ENCODE measurements at places on chromosomes 12 and 14. TPM values are rescaled to one million over a fixed set of nuclear protein-coding genes. Genes with fewer than 3 reads are reported as not detected.

The KRT6C gene
- total RNA-seq, result not detected

The TAS2R42 gene
- not detected for total RNA-seq

The MSRB3 gene
- 27.2 TPM for total RNA-seq

The CMA1 gene
- not detected for total RNA-seq

The GPR84 gene
- 0.16 TPM for total RNA-seq

The NRXN3 gene
- total RNA-seq, result 0.16 TPM

The TMEM52B gene
- total RNA-seq, result not detected

The PROX2 gene
- not detected for total RNA-seq

The TXNDC16 gene
- total RNA-seq, result 2.8 TPM

The FLRT2 gene
- total RNA-seq, result 531 TPM

The CDKL1 gene
- 15.1 TPM for total RNA-seq

The REP15 gene
- 0.97 TPM for total RNA-seq

The DNAI7 gene
- total RNA-seq, result not detected

The FAIM2 gene
- not detected for total RNA-seq

The MGAT4C gene
- total RNA-seq, result not detected

The TMBIM6 gene
- total RNA-seq, result 281 TPM

The KRT4 gene
- not detected for total RNA-seq

The ADAM21 gene
- total RNA-seq, result 0.44 TPM

The TM7SF3 gene
- 65.4 TPM for total RNA-seq

Data from bladder microvascular endothelial cell (primary cell).